ENCODE measurements at places on chromosomes 4 and X. TPM values are rescaled to one million over a fixed set of nuclear protein-coding genes. Genes with fewer than 3 reads are reported as not detected.
A peak's percentile ranks its signal among the peaks of the same experiment; 100 is the strongest.

GRCh38 chr4:2731907-2732317 lies 24.2 kb downstream of the TNIP2 start:
- peaks cover 36% of the 10 kb centered on the region for H3K36me3 ChIP-seq
- no peak overlapping the region for H3K4me3 ChIP-seq

GRCh38 chr4:121380776-121381462 lies at the start of gene QRFPR:
Gene QRFPR, minus strand, starts transcription at chr4:121381018. Its CDS starts 371 bp downstream, at chr4:121380647.
- no peak within 1 kb of the TSS for H3K27ac ChIP-seq
- no peaks in the 10 kb centered on the region for H3K4me1 ChIP-seq
- H3K27me3 ChIP-seq, result peaks cover 53% of the 10 kb centered on the region
- DNase-seq, result no peak
- H3K4me3 ChIP-seq, result no peak within 1 kb of the TSS

DNA sequence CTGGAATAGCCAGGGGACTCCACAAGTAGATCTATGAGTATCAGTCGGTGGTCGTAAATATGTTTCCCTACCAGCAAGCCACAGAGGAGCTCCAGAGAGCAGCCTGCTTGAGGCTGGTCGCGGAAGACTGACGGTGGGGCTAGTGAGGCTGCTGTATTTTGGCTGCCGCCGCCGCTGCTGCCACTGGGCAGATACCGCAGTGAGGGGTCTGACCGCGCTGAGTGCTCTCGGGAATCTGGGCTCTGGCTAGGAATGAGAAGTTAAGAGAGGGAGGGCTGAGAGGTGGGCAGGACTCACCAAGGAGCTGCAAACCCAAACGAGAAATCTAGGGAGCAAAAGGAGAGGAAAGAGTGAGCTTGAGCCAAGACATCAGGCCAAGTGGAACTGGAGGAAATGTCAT lies at the start of gene EXOC1L:
EXOC1L (plus strand) TSS at position 157 of the 400 bp plus-strand sequence; CDS start at position 394, 237 bp downstream.
- no peak within 1 kb of the TSS for H3K27ac ChIP-seq
- no peaks in the 10 kb centered on the region for H3K4me1 ChIP-seq
- no peak for DNase-seq
- H3K4me3 ChIP-seq, result peak within 1 kb of the TSS; percentile 23
- H3K27me3 ChIP-seq, result peaks cover 5% of the 10 kb centered on the region

GRCh38 chr4:82774711-82775171 lies 23.9 kb downstream of the SCD5 start:
- no peak overlapping the region for H3K4me3 ChIP-seq
- no peak overlapping the region for H3K27ac ChIP-seq
- H3K36me3 ChIP-seq, result no peaks in the 10 kb centered on the region
- no peaks in the 10 kb centered on the region for H3K4me1 ChIP-seq

DNA sequence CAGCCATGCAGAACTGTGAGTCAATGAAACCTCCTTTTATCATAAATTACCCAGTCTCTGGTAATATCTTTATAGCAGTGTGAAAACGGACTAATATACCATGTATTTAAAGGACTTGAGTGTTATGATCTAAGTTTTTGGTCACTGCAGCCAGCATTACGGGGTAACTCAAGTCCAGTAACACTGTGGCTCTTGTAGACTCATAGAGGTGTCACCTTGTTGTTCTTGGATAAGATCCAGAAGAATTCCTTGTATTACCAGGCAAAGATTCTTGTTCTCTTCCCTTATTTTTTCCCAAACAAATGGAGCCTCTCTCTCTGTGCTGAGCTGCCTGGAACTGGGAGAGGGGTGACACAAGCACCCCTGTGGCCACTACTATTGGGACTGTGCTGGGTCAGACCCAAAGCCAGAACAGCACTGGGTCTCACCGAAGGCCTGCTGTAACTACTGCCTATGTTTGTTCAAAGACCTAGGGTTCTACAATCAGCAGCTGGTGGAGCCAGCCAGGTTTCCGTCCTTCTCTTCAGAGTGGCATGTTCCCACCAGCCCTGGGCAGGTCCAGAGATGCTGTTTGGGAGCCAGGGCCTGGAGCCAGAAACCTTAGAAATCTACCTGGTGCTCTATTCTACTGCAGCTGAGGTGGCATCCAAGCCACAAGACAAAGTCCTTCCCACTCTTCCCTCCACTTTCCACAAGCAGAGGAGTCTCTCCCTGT lies 43.7 kb upstream of the MED14 start:
- no peak for DNase-seq
- H3K27ac ChIP-seq, result no peak overlapping the region
- no peaks in the 10 kb centered on the region for H3K4me1 ChIP-seq
- H3K27me3 ChIP-seq, result no peaks in the 10 kb centered on the region
- no peaks in the 10 kb centered on the region for H3K36me3 ChIP-seq
- no peak overlapping the region for H3K4me3 ChIP-seq

GRCh38 chr4:32133141-32133540 lies 1413.0 kb downstream of the PCDH7 start:
- H3K4me1 ChIP-seq, result no peaks in the 10 kb centered on the region
- no peaks in the 10 kb centered on the region for H3K27me3 ChIP-seq

Gene LINC00632
- polyA plus RNA-seq, result not detected

Gene TRPC5OS
- not detected for polyA plus RNA-seq

Gene IQCM
- not detected for polyA plus RNA-seq

Measured in CD14-positive monocyte (primary cell).